ENCODE measurements at places on chromosomes 5 and 9.
A peak's percentile ranks its signal among the peaks of the same experiment; 100 is the strongest.

GRCh38 chr5:179827680-179828079 is 7.0 kb downstream of the SQSTM1 start:
- no peak for DNase-seq

- DNase-seq, result no peak
These were observed 98.5 kb upstream of the SPATA31C2 start for GRCh38 chr9:88236511-88237478.

- DNase-seq, result no peak
These were observed 795.1 kb upstream of the CDH6 start for GRCh38 chr5:30398423-30398822.

DNA sequence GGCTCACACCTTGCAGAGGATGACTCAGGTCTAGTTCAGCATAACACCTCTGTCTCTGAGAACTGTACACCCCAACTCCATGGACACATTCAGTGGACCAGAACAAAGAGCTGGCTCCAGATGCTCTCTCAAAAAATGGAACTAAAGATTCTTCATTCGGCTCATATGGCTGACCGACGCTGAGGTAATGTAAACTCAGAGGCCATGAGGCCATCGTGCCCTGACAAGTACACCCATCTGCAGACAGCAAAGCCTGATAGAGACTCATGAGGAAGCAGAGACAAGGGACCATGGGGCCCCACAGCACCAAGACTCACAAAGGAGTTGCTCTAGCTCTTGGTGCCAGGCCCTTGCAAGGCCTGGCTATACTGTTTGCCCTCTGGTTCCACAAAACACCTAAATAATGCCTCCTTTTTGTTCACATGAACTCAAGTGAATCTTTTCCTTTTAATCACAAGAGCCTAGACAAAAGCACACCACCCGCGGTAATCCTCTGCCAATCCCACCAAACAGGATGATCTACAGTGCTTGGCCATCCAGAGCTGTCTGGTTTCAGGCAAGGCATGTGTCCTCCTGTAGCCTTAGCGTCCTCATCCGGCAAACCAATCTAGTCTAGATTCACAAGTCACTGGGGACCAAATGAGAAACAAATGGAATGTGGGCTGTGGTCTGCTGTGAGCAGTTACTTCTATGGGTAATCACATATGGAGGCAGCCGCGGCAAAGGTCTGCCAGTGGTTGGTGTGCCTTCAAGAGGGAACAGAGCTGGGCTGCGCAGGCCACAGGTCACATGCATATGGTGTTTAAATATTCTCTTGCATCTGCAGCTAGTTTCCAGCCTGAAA is 22.7 kb downstream of the MED27 start:
- no peak for DNase-seq

DNA sequence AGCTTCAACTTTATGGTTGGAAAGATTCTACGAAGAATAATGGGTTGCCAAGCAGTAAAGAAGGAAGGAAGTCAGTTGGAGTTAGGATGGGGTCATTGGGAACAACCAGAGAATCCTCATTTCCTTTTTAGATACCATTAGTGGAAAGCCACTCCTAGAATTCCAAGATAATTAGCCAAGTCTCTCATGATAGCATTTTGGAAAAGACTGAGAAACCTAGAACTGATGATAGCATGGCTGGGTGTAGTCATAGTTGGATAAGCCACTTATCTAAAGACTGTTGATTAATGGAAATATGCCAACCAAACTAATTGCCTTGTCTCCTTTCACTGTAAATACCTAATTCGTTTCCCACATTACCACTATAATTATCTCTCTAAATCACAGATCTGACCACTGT is 377.0 kb downstream of the GLIS3 start:
- DNase-seq, result no peak

DNA sequence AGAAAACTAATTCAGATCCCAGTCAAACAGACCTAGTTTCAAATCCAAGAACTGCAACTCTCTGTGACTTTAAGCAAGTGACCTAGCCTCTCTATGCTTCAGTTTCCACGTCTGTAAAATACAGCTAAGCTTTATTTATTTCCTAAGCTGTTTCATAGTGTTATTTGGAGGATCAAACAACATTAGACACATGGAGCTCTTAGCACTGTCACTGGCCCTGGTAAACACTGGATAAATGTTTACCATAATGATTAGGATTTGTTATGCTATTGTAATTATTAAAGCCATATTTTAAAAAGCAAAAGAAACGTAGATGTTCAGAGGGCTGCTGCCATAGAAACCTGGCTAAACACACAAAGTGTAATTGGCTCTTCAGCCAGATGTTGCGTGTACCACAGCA is 26.6 kb upstream of the C5orf58 start:
- DNase-seq, result no peak

GRCh38 chr9:124262649-124262972 is 4.9 kb downstream of the NEK6 start:
- DNase-seq, result no peak

DNA sequence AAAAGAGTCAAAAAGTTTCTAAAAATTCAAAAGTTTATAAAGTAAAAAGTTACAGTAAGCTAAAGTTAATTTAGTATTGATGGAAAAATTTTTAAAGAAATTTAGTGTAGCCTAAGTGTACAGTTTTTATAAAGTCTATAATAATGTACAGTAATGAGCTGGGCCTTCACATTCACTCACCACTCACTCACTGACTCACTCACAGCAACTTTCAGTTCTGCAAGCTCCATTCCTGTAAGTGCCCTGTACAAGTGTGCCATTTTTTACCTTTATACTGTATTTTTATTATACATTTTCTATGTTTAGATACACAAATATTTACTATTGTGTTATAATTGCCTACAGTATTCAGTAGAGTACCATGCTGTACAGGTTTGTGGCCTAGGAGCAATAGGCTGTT is 239.5 kb upstream of the MAP3K1 start:
- no peak for DNase-seq

- no peak for DNase-seq
These were observed 8.0 kb downstream of the GLIPR2 start for GRCh38 chr9:36144309-36145232.

DNA sequence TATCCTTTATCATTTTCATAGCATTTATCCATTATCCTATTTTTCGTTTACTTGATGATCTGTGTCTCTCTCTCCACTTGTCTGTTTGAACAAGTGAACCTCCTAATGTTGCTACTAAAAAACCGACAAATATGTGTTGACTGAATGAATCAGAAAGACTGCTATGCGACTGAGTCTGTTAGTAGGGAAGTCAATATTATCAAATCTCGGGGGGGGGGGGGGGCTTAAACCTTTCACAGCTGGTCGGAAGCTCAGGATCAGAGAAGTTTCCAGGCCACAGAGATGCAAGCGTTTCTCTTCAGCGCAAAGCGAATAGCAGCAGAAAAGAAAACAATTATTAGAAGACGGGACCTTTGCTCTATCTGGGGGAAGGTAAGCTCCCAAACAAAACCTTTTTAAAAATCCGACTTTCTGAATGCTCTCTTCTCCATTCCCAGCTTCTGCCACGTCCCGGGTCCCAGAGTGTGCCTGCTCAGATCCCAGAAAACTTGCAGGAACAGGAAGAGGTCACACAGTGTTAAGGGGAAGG is 412 bp downstream of the RIOK2 start:
- DNase-seq, result no peak

- DNase-seq, result no peak
These were observed 146.4 kb downstream of the PALM2AKAP2 start for GRCh38 chr9:109926421-109926869.

GRCh38 chr5:138053554-138053953 is 20.7 kb upstream of the FAM13B start:
- no peak for DNase-seq

- no peak for DNase-seq
These were observed 4.1 kb upstream of the NDFIP1 start for GRCh38 chr5:142104491-142104890.

GRCh38 chr5:125137535-125137934 is 391.1 kb upstream of the ZNF608 start:
- DNase-seq, result no peak

DNA sequence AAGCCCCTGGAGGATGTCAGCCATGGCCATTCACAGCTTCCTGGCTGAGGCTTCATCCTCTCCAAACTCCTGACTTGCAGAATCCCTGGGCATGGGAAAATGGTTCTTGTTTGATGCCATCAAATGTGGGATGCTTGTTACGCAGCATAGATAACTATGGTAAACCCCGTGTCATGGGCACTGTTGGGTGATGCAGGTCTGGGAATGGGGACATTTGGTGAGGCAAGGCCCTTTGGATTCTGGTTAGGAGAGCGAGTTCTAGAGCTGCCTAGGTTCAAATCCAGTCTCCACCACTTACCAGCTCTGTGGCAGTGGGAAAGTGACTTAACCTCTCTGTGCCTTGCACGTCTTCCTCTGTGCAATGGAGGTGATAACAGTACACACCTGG is 41.7 kb upstream of the ANKRD33B start:
- DNase-seq, result no peak

- DNase-seq, result peak; percentile 71
These were observed 15.2 kb downstream of the PTGES start for GRCh38 chr9:129737479-129738274.

- DNase-seq, result no peak
These were observed 76.0 kb downstream of the CEMIP2 start for GRCh38 chr9:71692337-71692736.

DNA sequence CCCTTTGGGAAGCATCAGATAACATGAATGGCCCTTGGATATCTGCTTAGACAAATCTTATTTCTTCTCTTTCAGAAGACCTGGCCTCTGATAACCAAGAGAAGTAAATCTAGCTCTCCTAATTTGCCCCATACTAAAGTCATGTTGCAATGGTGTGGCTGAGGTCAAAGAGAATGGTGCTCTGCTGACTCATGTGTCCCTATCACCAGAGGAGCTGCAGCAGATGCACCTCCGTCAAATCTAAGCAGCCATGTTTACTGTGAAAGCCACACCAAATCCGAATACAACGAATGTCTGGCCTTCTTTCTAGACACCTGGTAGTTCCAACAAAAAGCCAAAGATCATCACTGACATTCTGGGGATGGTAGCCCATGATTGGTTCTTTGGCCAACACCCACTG is 23.2 kb downstream of the RETREG1 start:
- DNase-seq, result no peak

- DNase-seq, result no peak
These were observed 121.3 kb upstream of the CDH18 start for GRCh38 chr5:20109326-20109725.

GRCh38 chr5:89346573-89346972 is 463.6 kb upstream of the MEF2C start:
- no peak for DNase-seq

GRCh38 chr9:137175345-137175961 is 3.6 kb upstream of the TMEM210 start:
- DNase-seq, result no peak

GRCh38 chr5:82676661-82677060 is 398.5 kb upstream of the RPS23 start:
- no peak for DNase-seq

DNA sequence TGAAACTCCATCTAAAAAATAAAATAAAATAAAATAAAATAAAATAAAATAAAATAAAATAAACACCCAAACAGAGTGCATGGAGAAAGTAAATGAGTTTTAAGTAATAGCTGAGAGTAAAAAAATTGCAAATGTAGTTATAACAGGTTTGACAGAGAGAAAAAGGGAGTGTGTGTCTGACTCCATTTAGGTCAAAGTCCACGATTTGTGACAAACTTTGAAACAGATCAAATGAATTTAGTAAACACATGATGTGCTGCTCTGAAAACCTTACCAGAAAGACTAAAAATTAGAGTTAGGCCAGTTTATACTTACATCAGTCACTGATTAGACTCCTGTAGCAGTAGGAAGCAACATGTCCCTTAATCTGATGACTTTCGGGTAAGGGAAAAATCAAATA is 346.6 kb downstream of the PARP8 start:
- DNase-seq, result no peak

- no peak for DNase-seq
These were observed 287.9 kb upstream of the ZNF608 start for GRCh38 chr5:125034331-125034730.

GRCh38 chr5:117133198-117133597 is 558.6 kb upstream of the SEMA6A start:
- no peak for DNase-seq

DNA sequence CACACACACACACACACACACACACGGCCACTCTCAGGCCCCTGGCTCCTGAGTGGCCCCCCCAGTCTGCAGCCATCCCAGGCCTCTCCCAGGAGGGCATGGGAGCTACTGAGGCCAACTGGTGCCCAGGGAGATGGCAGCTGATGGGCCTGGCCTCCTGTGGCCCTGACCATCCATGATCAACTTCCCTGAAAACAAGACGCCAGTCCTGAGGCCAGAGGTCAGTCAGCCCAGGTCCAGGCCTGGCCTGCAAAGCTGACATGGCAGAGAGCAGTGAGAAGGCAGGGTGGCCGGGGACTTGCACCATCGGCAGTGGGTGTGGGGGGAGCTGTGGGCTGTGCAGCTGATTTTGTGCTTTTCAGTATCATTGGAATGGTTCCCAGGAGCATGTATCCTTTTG is 47.0 kb downstream of the SARDH start:
- no peak for DNase-seq

DNA sequence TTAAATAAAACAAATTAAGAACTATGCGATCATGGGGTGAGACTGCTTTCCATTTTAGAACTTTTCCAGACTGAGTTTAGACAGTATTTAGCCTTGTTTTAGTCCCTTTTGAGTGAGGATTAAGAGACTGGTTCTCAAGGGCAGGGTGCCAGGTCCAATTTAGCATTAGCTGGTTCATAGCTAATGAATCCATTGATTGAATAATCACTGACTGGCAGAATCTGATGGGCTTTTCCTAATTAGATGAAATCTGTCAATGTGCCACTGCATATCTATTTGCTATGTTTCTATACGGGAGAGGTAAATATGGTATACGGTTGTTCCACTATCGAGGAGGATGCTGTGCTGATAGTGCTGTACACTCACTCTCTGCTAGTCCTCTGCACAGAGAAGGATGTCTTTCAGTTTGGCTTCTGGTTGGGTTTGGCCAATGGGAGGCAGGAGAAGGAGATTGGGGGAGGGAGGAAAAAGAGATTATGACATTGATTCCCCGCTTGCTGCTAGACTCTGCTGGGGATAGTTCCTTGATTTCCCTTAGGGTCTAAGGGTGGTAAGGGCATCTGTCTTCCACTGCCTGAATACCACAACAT is 496.6 kb downstream of the CTNND2 start:
- no peak for DNase-seq

GRCh38 chr5:131939690-131940345 is 5.6 kb downstream of the MEIKIN start:
- DNase-seq, result no peak

DNA sequence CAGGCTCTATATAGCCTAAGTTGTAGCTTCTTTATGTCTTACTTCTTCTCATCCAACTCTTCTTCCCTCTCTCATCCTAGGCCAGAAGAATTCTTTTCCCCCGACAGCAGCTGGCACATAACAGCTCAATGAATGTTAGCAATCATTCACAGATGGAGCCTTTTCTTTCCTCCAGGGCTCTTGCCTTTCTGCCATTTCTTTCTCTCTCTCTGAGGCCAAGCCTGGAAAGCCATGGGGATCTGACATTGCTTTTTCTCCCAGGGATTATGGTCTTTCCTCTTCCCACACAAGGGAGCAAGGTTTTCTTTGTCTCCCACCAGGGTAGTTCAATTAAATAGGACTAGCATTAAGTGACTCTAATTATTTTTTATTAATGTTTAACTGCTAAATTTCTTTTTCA is 20.5 kb downstream of the SMIM15 start:
- no peak for DNase-seq

- DNase-seq, result no peak
These were observed 236.9 kb downstream of the ARRDC3 start for GRCh38 chr5:91146230-91146629.

GRCh38 chr9:22169727-22170503 is 160.8 kb upstream of the CDKN2B start:
- DNase-seq, result no peak

All from stimulated activated CD8-positive, alpha-beta memory T cell treated with anti-CD3 and anti-CD28 coated beads, Interleukin-2, amount 100 ng/mL, for 1 hour (primary cell).